H9 (cell line): ENCODE measurements at places on chromosomes 11 and 22.

GRCh38 chr11:1773131-1773993 lies 9.6 kb upstream of the CTSD start:
- H3K27ac ChIP-seq, result no peak overlapping the region
- H3K4me1 ChIP-seq, result peaks cover 8% of the 10 kb centered on the region; the same call in 1 of the 2 replicates
- DNase-seq, result no peak

GRCh38 chr11:121886996-121887395 lies 229.0 kb downstream of the BLID start:
- no peak overlapping the region for H3K4me3 ChIP-seq
- no peak for DNase-seq
- no peaks in the 10 kb centered on the region for H3K36me3 ChIP-seq

GRCh38 chr11:66910669-66911068 lies 47.5 kb downstream of the PC start:
- H3K27ac ChIP-seq, result no peak overlapping the region
- H3K4me1 ChIP-seq, result peaks cover 17% of the 10 kb centered on the region; the same call in 1 of the 2 replicates
- no peak for DNase-seq
- H3K4me3 ChIP-seq, result no peak overlapping the region
- no peaks in the 10 kb centered on the region for H3K36me3 ChIP-seq

- H3K27me3 ChIP-seq, result no peaks in the 10 kb centered on the region
- H3K27ac ChIP-seq, result no peak overlapping the region
- H3K36me3 ChIP-seq, result no peaks in the 10 kb centered on the region
- peak; percentile 16 for DNase-seq
- no peaks in the 10 kb centered on the region for H3K4me1 ChIP-seq
- H3K4me3 ChIP-seq, result no peak overlapping the region
These were observed 31.2 kb upstream of the MUC5AC start for GRCh38 chr11:1126491-1126926.

DNA sequence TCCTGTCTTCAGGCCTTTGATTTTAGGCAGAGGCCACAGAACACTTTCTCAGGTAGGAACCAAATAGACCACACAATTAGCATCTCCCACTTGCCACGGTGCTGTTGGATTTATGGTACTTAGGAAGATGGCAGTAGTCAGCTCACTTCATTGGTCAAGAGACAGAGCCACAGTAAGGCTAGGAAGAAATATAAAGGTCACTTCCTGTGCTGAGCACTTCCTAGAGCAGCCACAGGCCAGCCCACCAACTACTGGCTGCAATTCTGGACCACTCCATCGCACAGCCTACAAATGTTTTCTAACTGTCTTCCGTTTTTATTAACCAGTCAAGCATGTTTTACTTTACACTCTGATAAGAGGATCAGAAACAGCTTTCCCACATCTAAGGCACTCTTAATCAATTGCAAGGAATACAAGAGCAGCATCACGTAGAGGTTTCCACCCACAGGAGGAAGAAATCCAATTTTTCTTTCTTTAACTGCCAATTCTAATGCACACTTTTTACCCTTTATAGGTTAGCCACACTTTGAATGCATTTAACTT lies 54.7 kb downstream of the ABTB2 start:
- no peak overlapping the region for H3K27ac ChIP-seq
- peaks cover 10% of the 10 kb centered on the region; the same call in 1 of the 2 replicates for H3K4me1 ChIP-seq
- no peaks in the 10 kb centered on the region for H3K27me3 ChIP-seq
- no peaks in the 10 kb centered on the region for H3K36me3 ChIP-seq
- H3K4me3 ChIP-seq, result no peak overlapping the region; the same call in 2 of the 3 replicates
- DNase-seq, result no peak

GRCh38 chr22:44187652-44188230 lies 7.0 kb downstream of the PARVG start:
- no peak for DNase-seq
- H3K36me3 ChIP-seq, result no peaks in the 10 kb centered on the region
- H3K27me3 ChIP-seq, result no peaks in the 10 kb centered on the region
- no peak overlapping the region for H3K27ac ChIP-seq
- H3K4me3 ChIP-seq, result no peak overlapping the region

DNA sequence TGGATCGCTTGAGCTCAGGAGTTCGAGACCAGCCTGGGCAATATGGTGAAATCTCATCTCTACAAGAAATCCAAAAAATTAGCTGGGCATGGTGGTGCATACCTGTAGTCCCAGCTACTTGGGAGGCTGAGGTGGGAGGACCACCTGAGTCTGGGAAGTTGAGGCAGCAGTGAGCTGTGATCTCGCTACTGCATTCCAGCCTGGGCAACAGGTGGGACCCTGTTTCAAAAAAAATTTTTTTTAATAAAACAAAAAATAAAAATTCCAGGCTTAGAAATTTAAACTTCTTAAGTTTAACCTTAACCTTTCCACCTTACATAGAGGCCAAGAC lies 21.2 kb downstream of the CLMP start:
- H3K4me1 ChIP-seq, result peaks cover 16% of the 10 kb centered on the region
- no peak overlapping the region for H3K4me3 ChIP-seq
- peaks cover 6% of the 10 kb centered on the region for H3K36me3 ChIP-seq
- no peaks in the 10 kb centered on the region for H3K27me3 ChIP-seq

DNA sequence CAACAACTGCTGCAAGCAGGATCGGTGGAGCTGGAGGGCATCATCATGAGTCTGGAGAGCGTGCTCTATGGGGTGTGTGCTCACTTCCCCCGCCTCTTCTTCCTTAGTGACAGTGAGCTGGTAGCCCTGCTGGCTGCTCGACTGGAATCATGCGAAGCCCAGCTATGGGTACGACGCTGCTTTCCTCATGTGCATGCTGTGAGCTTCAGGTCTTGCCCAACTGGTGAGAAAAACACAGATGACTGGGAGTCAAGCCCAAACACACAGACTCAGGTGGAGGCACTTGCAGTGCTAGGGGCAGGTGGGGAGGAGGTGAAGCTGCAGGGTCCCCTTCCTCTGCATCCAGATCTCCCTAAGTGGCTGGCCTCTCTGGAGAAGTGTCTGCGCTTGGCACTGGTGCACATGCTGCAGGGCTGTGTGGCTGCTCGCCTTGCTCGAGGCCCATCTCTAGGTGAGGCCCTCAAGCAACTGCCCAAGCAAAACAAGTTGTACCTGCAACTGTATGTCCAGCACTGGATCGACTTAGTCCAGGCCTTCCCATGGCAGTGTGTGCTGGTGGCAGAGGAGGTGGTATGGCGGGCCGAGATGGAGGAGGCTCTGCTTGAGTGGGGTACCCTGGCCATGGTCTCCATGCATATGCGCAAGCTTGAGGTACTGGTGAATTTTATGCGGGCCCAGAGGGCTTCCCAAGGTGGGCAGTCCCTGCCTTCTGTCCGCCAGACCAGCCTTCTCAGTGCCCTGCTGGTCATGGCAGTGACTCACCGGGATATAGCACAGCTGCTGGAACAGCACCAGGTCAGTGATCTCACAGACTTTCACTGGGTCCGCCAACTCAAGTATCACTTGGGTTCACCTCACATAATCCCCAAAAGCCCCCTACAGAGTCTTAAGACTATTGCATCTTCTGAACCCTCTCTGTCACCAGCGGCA lies 48.1 kb downstream of the DNHD1 start:
- no peaks in the 10 kb centered on the region for H3K4me1 ChIP-seq
- no peak overlapping the region for H3K27ac ChIP-seq
- peaks cover 4% of the 10 kb centered on the region; the same call in 1 of the 2 replicates for H3K36me3 ChIP-seq
- peak; percentile 23 for DNase-seq
- H3K27me3 ChIP-seq, result no peaks in the 10 kb centered on the region

GRCh38 chr22:40300884-40301672 lies 45.2 kb upstream of the ADSL start:
- no peaks in the 10 kb centered on the region for H3K4me1 ChIP-seq
- no peak for DNase-seq
- H3K4me3 ChIP-seq, result no peak overlapping the region

GRCh38 chr11:45270946-45271716 lies 15.0 kb downstream of the SYT13 start:
- H3K27ac ChIP-seq, result no peak overlapping the region
- no peak overlapping the region for H3K4me3 ChIP-seq
- H3K27me3 ChIP-seq, result no peaks in the 10 kb centered on the region
- H3K36me3 ChIP-seq, result no peaks in the 10 kb centered on the region

- no peak for DNase-seq
- H3K4me1 ChIP-seq, result peaks cover 8% of the 10 kb centered on the region
- H3K27me3 ChIP-seq, result no peaks in the 10 kb centered on the region
These were observed 108.3 kb upstream of the SESN3 start for GRCh38 chr11:95339086-95339901.

DNA sequence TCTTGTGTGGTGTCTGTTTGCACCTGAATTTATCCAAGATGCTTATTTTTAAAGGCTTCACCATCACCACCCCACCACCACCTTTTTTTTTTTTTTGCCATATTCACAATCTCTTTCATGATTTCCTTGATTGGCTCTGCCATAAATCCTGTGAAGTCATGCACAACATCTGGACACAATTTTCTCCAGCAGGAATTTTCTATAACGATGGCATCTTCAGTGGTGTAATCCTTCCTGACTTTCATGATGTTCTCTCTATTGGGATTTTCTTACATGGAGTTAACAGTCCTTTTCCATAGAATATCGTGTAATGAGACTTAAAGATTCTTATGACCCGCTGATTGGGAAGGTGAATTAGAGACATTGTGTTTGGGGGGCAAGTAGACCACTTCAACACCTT lies 17.8 kb downstream of the ZFP91 start:
- H3K4me1 ChIP-seq, result no peaks in the 10 kb centered on the region; the same call in 1 of the 2 replicates
- H3K4me3 ChIP-seq, result no peak overlapping the region
- H3K27me3 ChIP-seq, result no peaks in the 10 kb centered on the region
- H3K27ac ChIP-seq, result no peak overlapping the region
- H3K36me3 ChIP-seq, result peaks cover 13% of the 10 kb centered on the region

GRCh38 chr22:49673048-49673447 lies 154.6 kb downstream of the BRD1 start:
- H3K27me3 ChIP-seq, result peaks cover 16% of the 10 kb centered on the region
- H3K27ac ChIP-seq, result no peak overlapping the region
- peaks cover 2% of the 10 kb centered on the region; the same call in 1 of the 2 replicates for H3K4me1 ChIP-seq
- DNase-seq, result no peak
- no peaks in the 10 kb centered on the region; the same call in 1 of the 2 replicates for H3K36me3 ChIP-seq

DNA sequence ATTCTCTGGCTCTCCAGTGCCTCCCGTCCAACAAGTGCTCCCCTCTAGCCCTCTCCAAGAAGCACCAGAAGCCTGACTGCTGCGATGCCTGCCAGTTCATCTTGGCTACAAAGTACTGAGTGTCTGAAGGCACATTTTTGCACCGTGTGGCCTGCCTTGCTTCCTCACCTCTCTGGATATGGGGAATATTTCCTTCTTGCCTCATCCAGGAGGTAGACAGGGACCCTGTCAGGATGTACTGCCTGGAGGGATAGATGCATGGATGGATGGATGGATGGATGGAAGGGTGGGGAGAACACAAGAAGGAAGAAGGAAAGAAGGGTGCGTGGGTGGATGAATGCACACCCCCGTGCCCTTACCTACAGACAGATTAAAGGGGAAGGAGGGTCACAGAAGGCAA lies 27.6 kb downstream of the KCTD17 start:
- no peak for DNase-seq
- H3K36me3 ChIP-seq, result no peaks in the 10 kb centered on the region
- no peak overlapping the region for H3K4me3 ChIP-seq
- no peaks in the 10 kb centered on the region; the same call in 1 of the 2 replicates for H3K27me3 ChIP-seq
- no peak overlapping the region for H3K27ac ChIP-seq
- no peaks in the 10 kb centered on the region; the same call in 1 of the 2 replicates for H3K4me1 ChIP-seq

DNA sequence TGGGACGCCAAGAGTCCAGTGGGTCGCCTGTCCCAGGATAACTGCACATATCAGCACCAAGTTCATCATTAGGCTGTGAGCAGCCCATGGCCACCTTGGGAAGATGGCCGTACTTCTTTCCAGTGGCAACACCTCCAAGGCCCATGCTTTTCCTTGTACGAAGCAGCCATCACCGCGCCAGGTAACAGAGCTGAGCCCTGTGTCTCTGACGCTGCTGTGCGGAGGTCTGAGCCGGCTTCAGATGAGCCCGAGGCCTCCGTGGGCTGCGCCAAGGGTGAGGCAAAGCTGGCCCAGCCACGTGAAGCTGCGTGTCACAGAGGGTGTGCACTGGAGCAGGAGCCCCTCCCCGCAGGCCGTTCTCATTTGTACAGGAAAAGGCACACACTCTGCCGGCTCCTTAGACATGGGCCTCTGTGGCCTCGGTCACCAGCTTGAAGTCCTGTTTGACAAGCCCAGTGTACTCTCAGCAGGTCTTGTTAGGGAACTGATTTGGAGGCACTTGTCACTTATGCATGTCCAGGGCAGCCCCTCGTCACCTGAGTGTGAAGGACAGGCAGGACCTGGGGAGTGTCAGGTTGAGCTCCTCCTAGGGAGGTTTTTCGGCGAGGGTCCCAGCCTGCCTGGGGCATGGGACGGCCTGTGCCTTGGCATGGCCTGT lies 401.5 kb downstream of the TBC1D22A start:
- no peaks in the 10 kb centered on the region for H3K4me1 ChIP-seq
- H3K27me3 ChIP-seq, result no peaks in the 10 kb centered on the region
- H3K4me3 ChIP-seq, result no peak overlapping the region
- peaks cover 9% of the 10 kb centered on the region; the same call in 2 of the 3 replicates for H3K36me3 ChIP-seq

GRCh38 chr11:83002053-83002452 lies 69.6 kb downstream of the RAB30 start:
- no peaks in the 10 kb centered on the region; the same call in 1 of the 2 replicates for H3K4me1 ChIP-seq
- H3K4me3 ChIP-seq, result no peak overlapping the region
- no peak for DNase-seq

DNA sequence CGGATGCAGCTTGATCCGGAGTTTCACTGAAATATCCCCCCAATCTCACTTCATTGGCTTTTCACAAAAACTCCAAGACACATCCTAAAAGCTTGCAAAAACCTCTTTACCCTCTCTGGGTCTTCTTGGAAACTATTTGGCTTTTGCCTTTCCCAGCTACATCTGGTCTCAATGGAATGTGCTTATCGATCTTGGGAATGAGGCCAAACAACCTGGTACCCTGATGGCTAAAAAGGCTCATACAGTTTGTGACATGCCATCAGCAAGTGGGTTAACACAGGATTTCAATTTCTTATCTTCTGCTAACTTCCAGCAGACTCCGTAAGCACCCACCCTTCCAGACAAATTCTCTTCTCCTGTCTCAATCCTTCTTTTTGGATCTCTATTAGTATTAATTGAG lies 45.9 kb upstream of the TEAD1 start:
- H3K4me3 ChIP-seq, result no peak overlapping the region
- H3K27me3 ChIP-seq, result no peaks in the 10 kb centered on the region
- H3K36me3 ChIP-seq, result peaks cover 12% of the 10 kb centered on the region

GRCh38 chr11:133285359-133285758 lies 246.9 kb downstream of the OPCML start:
- no peaks in the 10 kb centered on the region for H3K36me3 ChIP-seq
- no peaks in the 10 kb centered on the region for H3K27me3 ChIP-seq
- H3K4me3 ChIP-seq, result no peak overlapping the region
- H3K4me1 ChIP-seq, result peaks cover 9% of the 10 kb centered on the region; the same call in 1 of the 2 replicates
- DNase-seq, result no peak

GRCh38 chr22:40819599-40820140 lies 524 bp upstream of the SLC25A17 start:
- no peak for DNase-seq
- no peak overlapping the region for H3K27ac ChIP-seq
- no peaks in the 10 kb centered on the region for H3K27me3 ChIP-seq

DNA sequence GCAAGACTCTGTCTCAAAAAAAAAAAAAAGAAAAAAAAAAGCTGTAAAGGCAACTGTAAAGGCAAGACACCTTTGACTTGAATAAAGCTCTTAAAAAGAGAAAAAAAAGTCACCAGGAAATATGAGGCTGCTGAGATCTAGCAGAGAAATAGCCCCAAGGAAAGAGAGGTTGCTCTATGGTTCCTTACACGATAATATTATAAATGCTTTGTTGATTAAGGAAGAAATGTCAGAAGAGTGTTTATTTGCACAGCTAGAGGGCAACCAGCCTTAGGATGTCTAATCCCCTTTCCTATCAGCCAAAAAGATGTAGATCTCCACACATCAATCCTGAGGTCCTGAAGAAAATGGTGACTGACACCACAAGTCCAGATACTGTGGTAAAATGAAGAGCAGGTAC lies 32.0 kb downstream of the RBFOX2 start:
- no peaks in the 10 kb centered on the region for H3K27me3 ChIP-seq
- H3K36me3 ChIP-seq, result peaks cover 9% of the 10 kb centered on the region; the same call in 2 of the 3 replicates
- no peak overlapping the region for H3K4me3 ChIP-seq
- no peaks in the 10 kb centered on the region for H3K4me1 ChIP-seq
- no peak for DNase-seq
